ENCODE measurements at places on chromosomes 7 and 10.

DNA sequence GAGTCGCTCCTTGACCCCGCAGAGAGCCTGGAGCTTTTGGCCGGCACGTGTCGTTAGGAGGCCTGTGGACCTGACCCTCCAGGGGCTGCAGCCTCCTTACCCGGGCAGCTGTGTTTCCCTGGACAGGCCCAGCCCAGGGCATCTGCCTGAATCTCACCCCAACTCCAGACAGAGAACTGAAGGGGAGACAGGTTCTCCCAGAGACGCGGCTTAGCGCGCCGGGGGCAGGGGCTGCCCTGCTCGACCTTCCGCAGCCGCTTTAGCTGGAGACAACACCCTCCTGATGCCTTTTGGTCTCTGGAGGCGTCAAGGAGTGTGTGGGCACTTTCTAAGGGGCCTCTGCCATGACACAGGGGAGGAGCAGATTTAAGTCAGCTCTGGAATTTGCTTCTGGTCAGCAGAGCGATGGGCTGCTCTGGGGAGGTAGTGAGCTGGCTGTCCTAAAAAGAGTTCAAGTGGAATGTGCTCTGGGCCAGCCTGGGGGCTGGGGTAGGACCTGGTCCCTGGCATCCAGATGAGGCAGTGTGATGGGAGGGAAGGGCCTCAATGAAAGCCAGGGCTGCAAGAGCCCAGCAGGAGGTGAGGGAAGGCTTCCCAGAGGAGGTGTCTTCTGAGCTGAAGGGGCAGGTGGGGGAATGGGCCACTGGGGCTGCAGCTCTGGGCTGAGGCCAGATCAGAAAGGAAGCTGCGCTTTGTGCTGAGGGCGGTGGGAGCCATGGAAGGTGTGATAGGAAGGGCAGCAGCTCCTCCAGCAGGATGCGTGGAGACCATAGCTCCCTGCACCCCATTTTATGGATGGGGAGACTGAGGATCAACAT lies 5.8 kb downstream of the GRIFIN start:
- DNase-seq: no peak

- DNase-seq: no peak
Observed at GRCh38 chr10:102727037-102727818, 12.8 kb downstream of the SFXN2 start.

DNA sequence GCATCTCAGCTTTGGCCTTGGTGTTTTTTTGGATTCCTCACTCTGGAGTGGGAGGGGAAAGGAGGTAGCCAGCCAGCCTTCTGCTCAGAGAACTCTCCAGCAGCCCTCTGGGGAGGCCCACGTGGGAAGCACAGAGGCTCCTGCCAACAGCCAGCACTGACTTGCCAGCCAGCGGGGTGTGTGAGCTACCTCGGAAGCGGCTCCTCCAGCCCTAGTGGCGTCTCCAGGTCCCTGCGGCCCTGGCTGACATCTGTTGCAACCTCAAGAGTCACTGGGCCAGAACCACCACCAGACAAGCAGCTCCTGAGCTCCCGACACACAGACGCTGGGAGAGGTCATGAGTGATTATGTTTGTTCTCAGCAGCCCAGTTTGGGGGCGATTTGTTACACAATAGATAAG lies 180.2 kb upstream of the FZD8 start:
- no peak for DNase-seq

GRCh38 chr7:27899601-27900000 lies 159.6 kb downstream of the TAX1BP1 start:
- DNase-seq: no peak

GRCh38 chr7:96303105-96303685 lies 18.7 kb downstream of the SLC25A13 start:
- DNase-seq: peak; percentile 28

DNA sequence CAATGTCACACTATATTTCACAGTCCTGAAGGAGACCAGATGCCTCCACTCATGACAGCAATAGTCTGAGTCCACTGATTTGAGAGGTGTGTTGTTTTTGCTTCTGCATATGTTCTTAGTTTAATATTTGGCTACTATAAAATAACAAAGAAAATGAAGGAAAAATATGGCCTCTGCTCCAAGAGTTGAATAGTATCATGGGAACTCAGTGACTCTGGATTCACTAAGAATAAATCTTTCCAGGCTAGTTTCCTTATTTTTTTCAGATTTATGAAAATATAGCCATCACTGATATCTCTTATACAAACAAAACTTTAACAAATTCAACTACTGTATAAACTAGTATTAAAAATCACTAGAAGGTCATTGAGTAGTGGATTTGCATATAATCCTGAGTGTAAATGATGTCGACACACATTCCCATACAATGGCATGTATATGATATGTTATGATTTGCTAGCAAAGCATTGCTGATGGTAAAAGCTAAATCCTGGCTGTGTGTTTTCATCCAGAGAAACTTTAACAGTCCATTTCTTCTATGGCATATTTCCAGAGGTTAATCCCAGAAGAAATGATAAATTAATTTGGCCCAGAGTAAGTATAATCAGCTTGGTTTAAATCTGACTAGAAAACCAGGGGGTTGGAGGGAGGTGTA lies 66.0 kb upstream of the VIPR2 start:
- DNase-seq: no peak

DNA sequence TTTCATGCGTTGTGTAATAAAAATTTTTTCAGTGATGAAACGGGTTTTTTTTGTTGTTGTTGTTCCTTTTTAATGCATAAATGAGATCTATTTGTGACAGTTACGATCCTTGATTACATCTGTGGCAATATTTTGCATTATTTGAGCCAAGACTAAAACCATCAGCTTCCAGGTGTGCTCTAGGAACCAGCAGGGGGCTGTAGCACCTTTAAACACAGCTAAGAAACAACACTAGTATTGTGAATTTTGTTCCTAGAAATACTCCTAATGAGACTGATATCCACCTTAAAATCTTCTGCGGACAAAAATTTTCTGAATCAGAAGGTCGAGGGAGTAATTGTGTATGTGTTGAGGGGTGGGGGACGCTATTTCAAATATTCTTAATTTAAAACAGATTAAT lies 52.6 kb downstream of the FGFBP3 start:
- no peak for DNase-seq

- peak; percentile 56 for DNase-seq
Observed at GRCh38 chr7:129949292-129950133, 3.2 kb downstream of the UBE2H start.

DNA sequence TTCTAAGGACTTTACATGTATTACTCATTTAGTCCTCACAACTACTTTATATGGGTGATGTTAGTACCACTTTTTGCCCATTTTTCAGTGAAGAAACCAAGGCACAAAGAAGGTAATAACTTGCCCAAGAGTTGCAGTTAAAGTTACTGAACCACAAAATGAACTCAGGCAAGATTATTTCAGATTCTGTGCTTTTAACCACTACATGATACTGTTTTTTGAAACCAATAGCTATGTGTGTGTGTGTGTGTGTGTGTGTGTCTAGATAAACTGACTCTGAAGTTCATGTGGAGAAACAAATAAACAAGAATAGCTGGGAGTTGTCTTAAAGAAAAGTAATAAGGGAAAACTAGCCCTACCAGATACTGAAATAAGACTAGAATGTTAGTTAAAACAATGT lies 60.8 kb upstream of the OIT3 start:
- DNase-seq: no peak

GRCh38 chr10:77455561-77455960 lies 182.0 kb downstream of the KCNMA1 start:
- DNase-seq: no peak

- DNase-seq: no peak
Observed at GRCh38 chr10:62820586-62820985, 4.4 kb upstream of the EGR2 start.

GRCh38 chr7:73770002-73770859 lies at the start of gene CLDN3:
Gene CLDN3, minus strand, starts transcription at chr7:73770270. Its CDS starts 221 bp downstream, at chr7:73770049.
- DNase-seq: peak; percentile 96

- no peak for DNase-seq
Observed at GRCh38 chr10:132172091-132173066, 14.4 kb upstream of the DPYSL4 start.

DNA sequence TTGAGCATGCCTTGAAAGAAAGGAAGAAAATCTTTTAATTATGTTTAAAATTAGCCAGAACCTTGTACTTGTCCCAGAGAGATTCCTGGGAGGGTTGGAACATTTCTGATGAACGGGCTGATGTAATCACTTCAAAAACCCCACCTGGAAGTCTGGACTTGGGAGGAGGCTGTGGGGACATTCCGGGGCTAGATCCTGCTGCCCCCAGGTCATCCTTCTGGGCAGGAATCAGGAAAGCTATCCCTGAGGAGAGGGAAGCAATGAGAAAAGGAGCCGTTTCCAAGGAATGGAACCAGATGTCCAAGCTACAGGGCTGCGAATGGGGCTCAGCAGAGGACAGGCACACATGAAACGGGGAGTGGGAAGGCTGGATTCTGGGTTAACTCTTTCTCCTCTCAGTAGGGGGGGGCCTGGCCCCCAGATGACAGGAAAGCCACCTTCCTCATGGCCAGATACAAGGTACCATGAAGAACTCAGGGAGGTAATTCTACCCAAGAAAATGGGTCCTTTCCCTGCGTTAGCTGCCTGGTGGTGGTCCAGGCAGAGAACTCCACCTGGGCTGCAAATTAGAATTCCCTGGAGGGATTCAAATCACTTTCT lies 280.1 kb downstream of the TCF7L2 start:
- DNase-seq: no peak
